ENCODE measurements at places on chromosomes 12 and 14.

DNA sequence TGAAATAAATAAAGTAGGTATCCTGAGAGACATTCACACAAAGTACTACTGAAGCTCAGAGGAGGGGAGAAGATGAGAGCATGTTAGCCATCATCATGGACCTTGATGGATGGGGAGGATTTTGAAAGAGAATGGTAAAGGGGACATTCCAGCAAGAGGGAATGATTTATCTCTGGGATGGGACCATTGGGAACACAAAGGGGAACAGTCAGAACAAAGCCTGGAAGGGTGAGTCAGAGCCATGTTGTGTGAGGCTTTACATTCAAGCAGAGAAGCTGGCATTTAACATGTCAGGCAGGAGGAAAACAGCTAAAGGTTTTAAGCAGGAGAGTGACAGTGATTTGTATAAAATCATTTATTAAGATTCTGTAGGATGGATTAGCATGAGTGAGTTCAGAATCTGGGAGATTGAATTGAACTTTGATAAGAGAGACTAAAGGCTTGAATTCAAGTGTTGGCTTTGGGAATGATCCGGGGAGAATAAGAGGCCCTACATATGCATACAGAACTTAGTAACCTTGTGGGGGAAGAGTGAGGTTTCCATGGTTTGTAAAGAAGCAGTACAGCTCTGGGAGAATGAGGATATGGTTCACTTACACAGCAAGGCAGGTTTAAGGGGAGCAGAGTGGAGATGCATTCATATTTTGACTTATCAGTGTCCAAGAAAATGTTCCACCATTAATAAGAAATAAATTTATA, 174.4 kb downstream of the SYT10 start:
- DNase-seq: no peak

DNA sequence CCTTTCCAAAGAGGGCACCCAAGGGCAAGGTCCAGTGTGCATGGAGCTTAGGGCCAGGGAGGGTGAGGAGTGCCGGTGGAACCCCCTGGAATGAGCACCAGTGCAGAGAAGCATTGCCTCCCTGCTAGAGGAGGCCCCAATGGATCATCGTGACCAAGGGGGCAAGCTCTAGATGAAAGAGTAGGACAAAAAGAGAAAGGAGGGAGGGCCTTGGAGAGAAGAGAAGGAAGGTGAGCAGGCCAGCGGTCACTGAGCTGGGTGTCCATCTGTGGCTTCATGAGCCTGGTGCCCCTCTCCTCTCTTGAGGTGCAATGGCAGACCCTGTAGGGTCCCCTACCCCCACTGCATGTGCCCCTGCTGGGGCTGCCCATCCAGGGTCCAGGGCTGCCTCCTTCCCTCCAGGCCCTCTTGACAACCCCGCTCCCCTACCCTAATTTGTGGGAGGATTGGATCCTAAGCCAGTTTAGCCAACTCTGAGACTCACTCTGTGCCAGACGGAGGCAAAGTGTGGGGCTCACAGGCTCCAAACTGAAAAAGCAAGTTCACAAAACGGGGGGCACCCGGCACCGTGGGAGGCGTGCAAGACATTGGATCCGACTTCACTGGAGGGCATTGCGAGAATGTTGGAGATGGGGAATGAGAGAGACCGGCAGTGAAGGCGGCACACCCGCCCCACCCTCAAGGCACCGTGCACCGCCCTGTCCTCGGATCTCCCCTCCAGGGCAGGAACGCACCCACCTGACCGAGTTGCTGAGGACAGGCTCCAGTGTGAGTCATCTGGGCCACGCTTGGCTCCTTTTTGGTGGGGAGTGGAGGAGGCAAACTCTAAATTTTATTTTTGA, 207.5 kb downstream of the KIF26A start:
- no peak for DNase-seq

GRCh38 chr12:50041962-50042361, 15.4 kb upstream of the ASIC1 start:
- DNase-seq: no peak

DNA sequence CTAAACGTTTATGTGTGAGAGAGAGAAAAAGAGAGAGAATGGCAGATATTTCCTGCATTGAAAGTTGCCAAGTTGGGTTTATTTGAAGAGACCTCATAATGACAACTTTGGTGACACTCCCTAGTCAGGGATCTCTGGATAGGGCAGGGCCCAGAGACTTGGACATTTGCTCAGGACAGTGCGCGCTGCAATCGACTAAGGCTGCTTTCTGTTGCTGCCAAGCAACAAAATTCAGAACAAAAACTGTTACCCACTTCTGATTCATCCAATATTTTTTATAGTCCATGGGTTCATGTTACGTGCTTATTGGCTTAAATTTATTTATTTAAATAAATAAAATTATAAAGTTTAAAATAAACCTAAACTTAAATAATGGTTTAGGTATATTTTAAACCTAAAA, 34.2 kb downstream of the PTGER2 start:
- DNase-seq: no peak

GRCh38 chr14:90489916-90490719, 93.3 kb downstream of the CALM1 start:
- DNase-seq: no peak

- no peak for DNase-seq
Measured at GRCh38 chr14:56027916-56028712, 90.1 kb upstream of the PELI2 start.

GRCh38 chr12:124655048-124655697, 87.8 kb upstream of the NCOR2 start:
- DNase-seq: no peak

- DNase-seq: no peak
Measured at GRCh38 chr12:4206470-4206869, 67.1 kb upstream of the CCND2 start.

- no peak for DNase-seq
Measured at GRCh38 chr14:49959822-49960408, 67.0 kb downstream of the ARF6 start.

DNA sequence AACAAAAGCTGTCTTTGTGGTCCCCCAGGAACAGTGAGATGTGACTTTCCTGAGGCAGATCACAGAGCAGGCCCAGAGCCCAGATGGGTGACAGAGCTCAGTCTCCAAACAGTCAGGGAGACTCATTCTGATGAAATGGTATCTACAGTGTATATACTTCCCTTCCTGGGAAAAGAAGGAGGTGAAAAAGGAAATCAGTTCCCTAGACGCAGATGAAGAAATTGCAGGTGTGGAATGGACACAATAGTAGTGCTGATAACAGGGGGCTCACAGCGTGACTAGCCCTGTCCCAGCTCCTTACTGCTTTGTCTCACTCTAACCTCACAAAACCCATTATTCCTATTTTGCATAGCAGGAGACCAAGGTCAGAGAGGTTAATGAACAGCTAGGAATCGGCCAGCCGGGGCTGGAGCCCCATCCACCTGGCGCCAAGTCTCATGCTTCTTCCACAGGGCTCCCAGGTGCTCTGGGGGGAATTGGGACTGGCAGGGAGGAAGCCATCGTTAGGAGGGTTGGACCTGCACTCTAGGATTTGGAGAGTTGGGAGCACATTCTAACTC, 11.9 kb downstream of the KCNH3 start:
- DNase-seq: no peak

GRCh38 chr12:115945491-115945885, 332.0 kb downstream of the MED13L start:
- no peak for DNase-seq

GRCh38 chr12:3405821-3406220, 85.2 kb upstream of the PRMT8 start:
- no peak for DNase-seq

GRCh38 chr14:24123424-24124417, 6.7 kb upstream of the FITM1 start:
- no peak for DNase-seq

GRCh38 chr12:49050507-49051372, 9.9 kb downstream of the KMT2D start:
- no peak for DNase-seq

GRCh38 chr14:71466946-71467345, 465.3 kb upstream of the RGS6 start:
- DNase-seq: no peak

DNA sequence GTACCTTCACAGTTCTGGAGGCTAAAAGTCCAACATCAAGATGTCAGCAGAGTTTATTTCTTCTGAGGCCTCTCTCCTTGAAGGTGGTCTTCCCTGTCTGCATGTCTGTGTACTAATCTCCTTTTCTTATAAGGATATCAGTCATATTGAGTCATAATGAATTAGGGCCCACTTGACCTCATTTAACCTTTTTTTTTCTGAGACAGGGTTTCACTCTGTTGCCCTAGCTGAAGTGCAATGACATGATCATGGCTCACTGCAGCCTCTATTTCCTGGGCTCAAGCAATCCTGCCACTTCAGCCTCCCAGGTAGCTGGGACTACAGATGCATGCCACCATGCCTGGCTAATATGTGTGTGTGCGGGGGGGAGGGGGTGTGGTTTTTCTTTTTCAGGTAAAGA, 41.7 kb downstream of the PPM1H start:
- no peak for DNase-seq

GRCh38 chr12:55142669-55143565, 16.7 kb downstream of the OR9K2 start:
- peak; percentile 72 for DNase-seq

- no peak for DNase-seq
Measured at GRCh38 chr12:90167518-90168208, 459.0 kb upstream of the ATP2B1 start.

- DNase-seq: no peak
Measured at GRCh38 chr14:52111583-52111982, 42.7 kb upstream of the NID2 start.

GRCh38 chr14:75513911-75514672, 8.2 kb upstream of the BATF start:
- no peak for DNase-seq

GRCh38 chr12:6273205-6273540, 37.3 kb upstream of the PLEKHG6 start:
- no peak for DNase-seq

GRCh38 chr12:53759261-53759660, 7.5 kb upstream of the CISTR start:
- DNase-seq: no peak

GRCh38 chr12:97758194-97758501, 295.5 kb downstream of the RMST start:
- no peak for DNase-seq

DNA sequence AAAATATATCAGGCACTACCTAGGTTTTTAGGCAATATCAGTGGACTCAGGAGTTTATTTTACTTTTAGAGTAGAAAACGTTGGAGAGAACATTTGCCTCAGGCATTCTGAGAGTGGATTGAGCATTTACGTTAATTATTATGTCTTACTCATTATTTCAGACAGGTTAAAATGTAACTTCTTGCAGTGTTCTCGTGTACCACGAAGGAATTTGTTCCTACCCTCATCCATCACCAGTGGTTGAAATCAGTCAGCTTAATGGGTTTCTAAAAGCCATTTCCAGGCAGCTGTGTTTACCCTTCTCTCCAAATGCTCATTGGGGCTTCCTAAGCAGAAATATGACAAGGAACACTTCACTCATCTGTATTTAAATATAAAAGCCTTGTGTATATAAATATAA, 9.1 kb upstream of the LDHB start:
- DNase-seq: no peak

- no peak for DNase-seq
Measured at GRCh38 chr14:102056694-102057442, 30.0 kb downstream of the HSP90AA1 start.

DNA sequence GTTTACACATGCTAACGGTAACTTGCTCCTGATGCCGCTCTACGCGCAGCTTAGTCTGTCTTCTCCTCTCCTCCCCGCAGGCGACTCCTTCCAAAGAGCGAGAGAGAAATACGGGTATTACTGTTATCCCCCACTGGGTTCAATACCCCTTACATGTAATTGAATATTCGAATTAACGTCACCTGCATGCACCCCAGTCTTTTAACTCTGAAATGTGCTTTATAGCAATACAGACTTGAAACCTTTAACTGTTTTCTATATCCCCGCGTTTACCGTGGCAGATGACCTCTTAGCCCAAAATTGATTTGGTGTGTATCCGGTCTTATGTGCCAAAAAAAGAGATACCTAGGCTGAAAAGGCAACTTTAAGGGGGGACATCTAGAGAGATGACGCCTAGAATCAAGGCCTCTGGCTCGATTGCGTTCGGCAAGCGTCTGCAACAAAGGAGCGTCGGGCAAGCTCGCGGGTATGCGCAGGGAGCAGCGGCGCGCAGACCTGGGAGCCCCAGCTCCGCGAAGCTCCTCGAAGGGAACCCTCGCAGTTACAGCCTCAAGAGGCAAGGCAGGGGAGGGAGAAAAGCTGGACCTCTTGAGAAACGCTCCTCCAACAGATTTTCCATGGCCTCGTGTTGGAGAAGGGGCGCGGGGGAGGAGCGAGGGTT, 6.8 kb upstream of the FOXG1 start:
- no peak for DNase-seq

DNA sequence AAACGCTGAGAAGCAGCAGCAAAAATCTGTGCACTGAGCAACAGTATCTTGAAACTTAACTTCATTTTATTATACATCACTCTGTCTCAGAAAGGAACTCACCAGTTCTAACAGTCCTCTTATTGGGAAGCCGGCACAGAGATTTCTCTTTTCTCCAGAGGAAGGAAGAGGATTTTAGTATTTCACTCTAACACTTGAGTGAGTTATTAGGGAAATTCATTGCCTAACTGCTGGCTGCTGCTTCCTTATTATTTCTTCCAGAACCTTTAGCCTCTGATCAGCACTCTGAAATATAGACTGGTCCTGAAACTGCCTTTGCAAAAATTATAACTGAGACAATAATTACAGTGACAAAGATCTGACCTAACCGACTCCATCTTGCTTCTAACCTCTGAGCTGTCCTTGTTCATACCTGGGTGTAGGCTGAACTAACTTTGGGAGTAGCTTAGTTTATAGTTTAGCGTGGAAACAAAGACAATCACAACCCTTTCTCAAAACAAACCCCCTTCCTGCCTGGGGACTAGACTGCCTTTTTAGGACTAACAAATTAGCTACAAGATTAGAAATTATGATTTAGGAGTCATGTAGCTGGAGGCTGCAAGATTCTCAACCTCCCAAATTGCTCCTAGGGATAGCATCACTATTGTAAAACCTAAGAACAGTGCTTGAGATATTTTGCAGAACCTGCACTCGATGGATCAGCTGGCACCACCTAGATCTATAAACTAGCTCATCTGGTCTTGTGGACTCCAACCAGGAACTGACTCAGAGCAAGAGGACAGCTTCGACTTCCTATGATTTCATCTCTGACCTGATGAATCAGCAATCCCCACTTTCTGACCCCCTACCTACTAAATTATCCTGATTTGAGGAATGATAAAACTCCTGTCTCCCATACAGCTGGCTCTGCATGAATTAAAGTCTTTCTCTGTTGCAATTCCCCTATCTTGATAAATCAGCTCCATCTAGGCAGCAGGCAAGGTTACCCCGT, 117.5 kb downstream of the DYRK2 start:
- peak; percentile 3 for DNase-seq

DNA sequence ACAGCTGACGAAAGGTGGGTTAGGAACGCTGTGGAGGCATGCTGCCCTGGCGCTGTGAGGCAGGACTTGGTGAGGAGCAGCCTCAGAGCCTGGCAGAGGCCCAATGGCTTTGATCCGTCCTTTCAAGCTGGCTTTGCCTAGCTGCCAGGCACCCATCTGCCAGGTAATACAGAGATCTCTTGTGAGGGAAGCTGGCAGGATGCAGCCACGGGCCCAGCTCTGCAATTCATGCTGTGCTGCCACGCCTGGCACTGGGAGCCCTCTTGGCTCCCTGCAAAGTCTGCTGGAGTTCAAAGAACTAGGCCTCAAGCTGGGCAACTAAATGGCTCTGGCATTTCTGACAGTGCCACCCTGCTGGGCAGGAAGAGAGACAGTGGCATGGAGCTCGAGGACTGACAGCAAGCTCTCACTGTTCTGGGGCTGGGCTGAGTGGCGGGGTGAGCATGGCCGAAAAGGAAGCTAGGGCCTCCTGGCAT, 18.7 kb downstream of the IQSEC3 start:
- DNase-seq: no peak

- no peak for DNase-seq
Measured at GRCh38 chr12:40335991-40336390, 111.2 kb downstream of the LRRK2 start.
